ENCODE measurements at places on chromosomes 4 and X.

DNA sequence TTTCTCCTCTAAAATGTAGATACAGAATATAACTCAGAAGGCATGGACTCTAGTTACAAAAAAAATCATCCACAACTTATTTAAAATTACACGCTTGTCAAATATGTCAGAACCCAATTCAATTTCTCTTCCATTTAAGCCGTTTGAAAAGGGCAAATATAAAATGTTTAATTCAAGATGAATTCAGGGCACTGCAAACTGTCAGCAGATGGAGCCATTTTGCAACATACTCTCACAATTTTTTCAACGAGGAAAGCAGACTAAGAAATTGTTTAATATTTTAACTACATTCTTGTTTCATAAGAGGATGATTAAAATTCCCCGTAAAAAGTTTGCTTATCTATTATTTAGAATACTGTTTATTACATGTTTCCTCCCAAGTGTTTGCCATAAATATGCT lies 321.3 kb upstream of the CPXCR1 start:
- DNase-seq, result no peak

DNA sequence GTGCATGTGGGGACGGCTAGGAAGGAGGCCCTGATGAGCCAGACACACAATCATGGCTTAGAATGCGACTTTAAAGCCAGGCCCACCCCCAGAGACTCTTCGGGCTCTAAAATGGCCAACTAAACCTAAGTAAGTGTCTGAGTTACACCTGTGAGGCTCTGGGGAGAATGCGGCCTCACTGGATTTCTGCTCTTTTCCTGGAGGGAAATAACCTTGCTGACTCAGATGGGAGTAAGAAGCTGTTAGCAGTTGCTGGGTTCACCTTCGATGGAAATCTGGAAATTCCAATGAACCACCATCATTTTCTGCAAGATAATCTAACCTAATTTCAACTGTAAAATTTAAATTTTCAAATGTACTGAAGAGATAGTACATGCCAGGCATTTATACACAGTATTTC lies 97.6 kb upstream of the MAML3 start:
- no peak for DNase-seq

GRCh38 chrX:47224266-47224895 lies 5.9 kb downstream of the CDK16 start:
- no peak for DNase-seq

GRCh38 chr4:186920992-186921391 lies 197.3 kb upstream of the FAT1 start:
- DNase-seq, result no peak

- no peak for DNase-seq
Measured at GRCh38 chr4:94933799-94934198, 176.0 kb downstream of the BMPR1B start.

- DNase-seq, result no peak
Measured at GRCh38 chr4:97003715-97004114, 1139.6 kb downstream of the STPG2 start.

- DNase-seq, result no peak
Measured at GRCh38 chrX:118760025-118760424, 32.6 kb downstream of the IL13RA1 start.
